NT2/D1 (cell line): ENCODE measurements at places on chromosomes 7 and 10.

- no peak for DNase-seq
Measured at GRCh38 chr7:112759905-112760304, 30.3 kb downstream of the TMEM168 start.

- no peak for DNase-seq
Measured at GRCh38 chr7:128938544-128939074, 882 bp downstream of the IRF5 start.

DNA sequence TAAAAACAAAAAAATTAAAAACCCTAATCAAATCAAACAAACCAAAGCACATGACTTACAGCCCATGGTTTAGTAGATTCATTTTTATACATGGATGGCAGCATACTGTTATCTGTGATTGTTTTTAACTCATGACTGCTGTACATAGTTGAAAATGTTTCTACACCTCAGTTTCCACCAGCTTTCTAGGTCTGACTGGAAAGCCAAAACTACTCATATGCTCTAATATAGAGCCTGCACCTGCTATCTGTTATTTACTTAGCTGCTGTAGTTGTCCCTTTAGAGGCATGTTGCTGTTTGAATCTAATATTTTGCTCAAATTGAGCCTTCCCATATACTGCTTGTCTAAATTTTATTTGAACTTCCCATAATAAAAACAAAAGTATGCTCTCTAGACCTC lies 289.9 kb upstream of the LRRN3 start:
- DNase-seq, result no peak

DNA sequence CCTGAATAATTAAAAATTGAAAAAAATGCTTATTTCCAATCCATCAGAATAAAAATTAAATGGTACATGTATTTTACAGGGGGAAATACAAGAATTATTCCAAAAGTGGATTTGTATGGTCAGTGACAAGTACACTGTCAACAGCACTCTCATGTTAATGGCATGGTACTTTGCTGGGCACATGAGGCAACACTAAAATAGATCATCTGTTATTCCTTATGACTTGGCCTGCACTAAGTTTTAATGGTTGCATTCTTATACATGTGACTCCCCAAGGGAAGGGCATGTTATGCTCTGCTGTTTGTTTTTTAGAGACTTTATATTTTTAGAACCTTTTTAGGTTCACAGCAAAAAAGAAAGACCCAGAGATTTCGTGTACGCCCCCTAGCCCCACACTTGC lies 128.3 kb downstream of the CPEB3 start:
- no peak for DNase-seq

- DNase-seq, result no peak
Measured at GRCh38 chr7:106057204-106057961, 54.7 kb downstream of the SYPL1 start.

DNA sequence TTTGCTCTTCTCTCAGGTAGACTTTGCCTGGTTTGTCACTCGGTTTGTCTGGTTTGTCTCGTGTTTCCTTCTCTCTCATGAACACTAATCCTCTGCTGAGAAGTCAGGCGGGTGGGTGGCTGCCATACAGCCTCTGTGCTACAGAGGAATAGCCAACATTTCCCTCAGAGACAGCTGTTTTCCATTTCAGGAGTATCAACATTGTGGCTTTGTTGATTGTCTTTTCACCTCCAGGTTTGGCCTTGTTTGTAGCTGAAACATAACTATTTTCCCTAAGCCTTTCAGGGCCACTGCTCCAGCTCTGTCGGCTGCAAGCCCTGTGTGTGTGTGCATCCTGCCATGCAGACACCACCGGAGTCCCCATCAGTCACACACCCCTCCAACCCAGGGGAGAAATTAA lies 122.8 kb downstream of the BAMBI start:
- DNase-seq, result no peak

GRCh38 chr10:133292919-133293809 lies 15.5 kb downstream of the TUBGCP2 start:
- DNase-seq, result no peak

DNA sequence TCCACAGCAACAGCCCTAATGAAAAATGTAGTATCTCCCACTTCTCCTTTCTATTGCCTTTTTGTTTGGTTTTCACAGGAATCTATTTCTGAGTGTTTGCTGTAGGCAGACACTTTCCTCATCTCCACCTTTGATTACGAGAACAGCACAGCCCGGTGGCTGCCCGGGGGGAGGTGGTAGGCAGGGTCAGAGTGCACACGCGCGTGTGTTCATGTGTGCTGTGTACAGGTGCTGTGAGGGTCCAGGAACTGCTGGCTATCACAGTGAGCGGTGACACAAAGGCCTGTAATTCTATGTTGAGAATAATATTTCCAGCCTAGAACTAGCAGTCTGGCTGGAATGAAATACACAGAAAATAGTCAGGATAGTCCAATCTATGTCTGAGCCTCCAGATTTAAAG lies 212.8 kb downstream of the ADARB2 start:
- DNase-seq, result no peak

GRCh38 chr7:23470330-23471105 lies at the start of gene IGF2BP3:
Gene IGF2BP3 (minus strand): TSS chr7:23470491. CDS start chr7:23470110, 381 bp downstream.
- peak; percentile 98 for DNase-seq

DNA sequence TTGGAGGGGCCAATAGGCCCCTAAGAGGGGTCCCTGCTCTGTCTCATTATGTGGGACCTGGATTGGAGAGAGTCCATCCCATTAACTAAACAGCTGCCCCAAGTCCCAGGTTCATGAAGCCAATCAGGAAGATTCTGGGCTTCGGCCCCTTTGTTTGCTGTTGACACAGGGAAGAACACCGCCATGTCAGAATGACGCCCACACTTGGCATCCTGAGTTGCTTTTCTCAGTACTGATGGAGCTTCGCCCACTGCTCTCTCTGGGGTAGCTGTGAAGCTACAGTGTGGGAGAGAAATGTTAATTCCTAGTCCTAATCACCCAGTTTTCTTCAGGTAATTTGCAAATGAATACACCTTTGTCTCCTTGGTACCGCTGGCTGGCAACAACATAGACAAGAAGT lies 264.7 kb downstream of the GLRX3 start:
- peak; percentile 46 for DNase-seq

- DNase-seq, result no peak
Measured at GRCh38 chr7:28276298-28276697, 95.7 kb upstream of the JAZF1 start.

- DNase-seq, result no peak
Measured at GRCh38 chr7:1481300-1481699, 22.0 kb upstream of the MICALL2 start.

- no peak for DNase-seq
Measured at GRCh38 chr7:128807191-128807590, 15.4 kb downstream of the CCDC136 start.

DNA sequence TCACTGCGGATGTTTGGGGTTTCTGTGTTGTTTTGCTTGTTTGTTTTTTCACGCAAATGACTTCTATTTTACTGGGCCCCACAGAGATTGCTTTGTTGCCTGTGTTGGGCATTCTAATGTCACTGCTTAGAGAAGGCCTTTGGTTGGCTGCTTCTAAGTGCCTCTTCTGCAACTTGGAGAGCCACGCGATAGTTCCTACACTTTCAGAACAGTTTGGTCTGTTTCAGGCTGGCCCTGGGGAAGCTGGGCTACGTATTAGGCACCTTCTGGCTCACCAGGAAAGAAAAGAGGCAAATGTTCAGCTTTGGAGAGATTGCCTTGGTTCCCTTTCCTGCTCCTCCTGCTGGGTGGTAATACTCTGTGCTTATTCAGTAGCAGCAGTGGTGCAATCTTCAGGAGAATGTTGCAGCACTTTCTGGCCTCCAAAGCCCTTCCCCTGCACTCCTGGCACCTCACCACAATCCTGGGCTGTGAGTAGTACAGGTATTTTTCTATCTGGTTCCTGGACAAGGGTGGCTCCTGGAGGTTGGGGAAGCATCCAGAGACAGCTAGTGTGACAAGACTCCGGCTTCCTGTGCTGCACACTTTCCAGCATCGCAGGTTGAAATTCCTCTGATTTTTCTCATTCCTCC lies 1.2 kb downstream of the ANTXRL start:
- DNase-seq, result no peak
